ENCODE measurements at places on chromosomes 7 and 10. TPM values are rescaled to one million over a fixed set of nuclear protein-coding genes. Genes with fewer than 3 reads are reported as not detected.

Gene GAD2
- not detected for total RNA-seq

Gene TAS2R3
- total RNA-seq = 0.31 TPM

Gene TDRD1
- total RNA-seq = not detected

Gene NDUFB8
- 173 TPM for total RNA-seq

Gene TYW1B
- 3.6 TPM for total RNA-seq

Gene ZWINT
- 1.1 TPM for total RNA-seq

Gene CPVL
- 4.5 TPM for total RNA-seq

Gene FAM25C
- not detected for total RNA-seq

GRCh38 chr7:158646766-158647474, 57.7 kb downstream of the NCAPG2 start:
- H3K36me3 ChIP-seq = peaks cover 22% of the 10 kb centered on the region
- no peak overlapping the region for H3K27ac ChIP-seq
- H3K27me3 ChIP-seq = no peaks in the 10 kb centered on the region
- no peak overlapping the region for H3K4me3 ChIP-seq
- DNase-seq = no peak

DNA sequence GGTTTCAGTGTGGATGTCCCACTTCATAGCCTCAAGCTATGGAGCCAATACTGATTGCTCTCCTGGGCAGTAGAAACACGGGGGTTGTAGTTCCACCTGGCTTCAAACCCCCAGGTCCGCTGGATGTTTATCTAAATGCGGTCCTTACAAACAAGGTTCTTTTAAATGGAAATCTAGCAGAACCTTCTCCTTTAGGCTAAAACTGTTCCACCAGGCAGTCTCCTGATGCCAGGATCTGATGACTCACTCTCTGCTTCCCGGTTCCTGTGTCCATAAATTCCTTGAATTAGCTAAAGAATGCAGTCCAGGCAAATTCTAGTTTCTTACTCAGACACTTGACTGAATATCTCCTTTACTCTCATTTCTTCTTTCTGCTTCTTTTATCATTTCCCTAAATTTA, 108.4 kb upstream of the FAM3C start:
- H3K27ac ChIP-seq = no peak overlapping the region
- H3K27me3 ChIP-seq = no peaks in the 10 kb centered on the region
- DNase-seq = no peak
- H3K36me3 ChIP-seq = no peaks in the 10 kb centered on the region
- no peaks in the 10 kb centered on the region for H3K4me1 ChIP-seq

DNA sequence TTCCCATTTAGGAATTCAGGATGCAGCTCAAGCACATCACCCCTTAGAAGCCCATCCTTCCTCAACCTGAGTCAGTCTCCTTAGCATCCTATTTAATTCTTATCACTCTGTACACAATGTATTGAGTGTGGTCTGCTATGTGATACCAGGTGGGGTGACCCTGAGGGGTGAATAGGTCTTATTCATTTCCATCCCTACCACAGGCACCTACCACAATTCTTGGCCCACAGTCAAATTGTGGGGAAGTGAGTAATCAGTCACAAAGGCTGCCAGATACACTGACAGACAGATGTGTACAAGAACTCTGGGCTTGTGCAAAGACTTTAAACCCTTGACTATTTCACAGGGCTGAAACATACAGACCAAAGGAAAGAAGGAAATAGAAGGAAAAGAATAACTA, 560.5 kb downstream of the PARD3 start:
- no peaks in the 10 kb centered on the region for H3K4me1 ChIP-seq
- DNase-seq = no peak
- no peak overlapping the region for H3K4me3 ChIP-seq
- H3K27ac ChIP-seq = no peak overlapping the region
- H3K27me3 ChIP-seq = no peaks in the 10 kb centered on the region
- no peaks in the 10 kb centered on the region for H3K36me3 ChIP-seq

GRCh38 chr7:125465527-125465926, 535.9 kb upstream of the POT1 start:
- no peak for DNase-seq
- H3K27me3 ChIP-seq = no peaks in the 10 kb centered on the region
- H3K4me3 ChIP-seq = no peak overlapping the region
- H3K36me3 ChIP-seq = no peaks in the 10 kb centered on the region
- no peaks in the 10 kb centered on the region for H3K4me1 ChIP-seq

GRCh38 chr7:135599471-135599870, 41.8 kb downstream of the NUP205 start:
- no peaks in the 10 kb centered on the region for H3K27me3 ChIP-seq
- no peak overlapping the region for H3K4me3 ChIP-seq
- no peak overlapping the region for H3K27ac ChIP-seq
- peaks cover 66% of the 10 kb centered on the region for H3K36me3 ChIP-seq
- H3K4me1 ChIP-seq = no peaks in the 10 kb centered on the region

DNA sequence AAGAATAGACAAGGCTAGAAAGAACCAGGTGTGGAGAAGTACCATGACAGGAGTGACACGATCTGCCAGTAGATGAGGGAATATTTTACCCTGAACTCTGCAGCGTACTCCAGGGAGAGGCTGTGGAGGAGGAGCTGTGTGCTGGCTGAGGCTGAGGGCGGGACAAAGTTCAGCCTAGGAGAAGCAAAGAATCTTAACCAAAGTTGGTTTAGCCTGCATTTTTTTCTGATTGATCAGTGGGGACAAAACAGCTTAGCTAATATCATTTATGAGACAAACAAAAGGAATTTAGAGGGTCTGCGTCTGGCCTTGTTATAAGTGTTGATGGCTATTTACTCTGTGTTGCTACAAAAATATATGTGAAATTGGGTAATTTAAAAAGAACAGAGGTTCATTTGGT, 5.2 kb upstream of the NPSR1 start:
- no peak overlapping the region for H3K4me3 ChIP-seq
- no peak for DNase-seq
- no peaks in the 10 kb centered on the region for H3K27me3 ChIP-seq
- no peaks in the 10 kb centered on the region for H3K36me3 ChIP-seq
- H3K27ac ChIP-seq = no peak overlapping the region
- no peaks in the 10 kb centered on the region for H3K4me1 ChIP-seq

DNA sequence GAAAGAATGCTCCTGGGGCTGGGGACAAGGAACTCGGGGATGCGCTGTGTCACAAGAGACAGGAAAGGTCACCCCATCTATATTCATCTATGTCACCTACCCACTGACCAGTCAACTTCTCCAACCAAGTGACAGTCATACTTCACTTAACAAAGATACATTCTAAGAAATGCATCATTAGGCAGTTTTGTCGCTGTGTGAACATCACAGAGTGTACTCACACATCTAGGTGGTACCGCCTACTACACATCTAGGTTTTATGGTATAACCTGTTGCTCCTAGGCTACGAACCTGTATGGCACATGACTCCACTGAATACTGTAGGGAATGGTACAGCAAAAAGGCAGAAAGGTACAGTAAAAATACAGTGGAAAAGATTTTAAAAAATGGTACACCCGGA, 3.8 kb upstream of the ADAM12 start:
- peaks cover 11% of the 10 kb centered on the region for H3K4me1 ChIP-seq
- DNase-seq = no peak
- H3K27ac ChIP-seq = no peak overlapping the region
- no peaks in the 10 kb centered on the region for H3K36me3 ChIP-seq

DNA sequence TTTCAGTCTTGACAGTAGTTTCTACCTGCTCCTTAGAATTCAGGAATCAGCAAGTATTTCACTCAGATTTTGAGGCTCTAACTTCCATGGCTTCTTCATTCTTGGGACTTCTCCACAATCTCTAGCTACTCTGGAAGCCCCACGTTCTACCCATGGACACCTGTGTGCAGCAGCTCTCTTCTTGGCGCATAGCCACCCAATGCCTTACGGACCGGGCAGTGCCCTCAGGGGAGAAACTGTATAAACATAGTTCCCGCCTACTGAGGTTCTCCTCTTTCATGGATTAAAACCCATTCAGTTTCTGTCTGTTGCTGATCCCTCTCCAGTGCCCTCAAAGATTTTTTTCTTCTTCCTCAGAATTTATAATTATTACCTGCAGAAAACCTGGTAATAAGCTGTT, 177.1 kb downstream of the SORCS1 start:
- no peak overlapping the region for H3K4me3 ChIP-seq
- no peaks in the 10 kb centered on the region for H3K27me3 ChIP-seq
- H3K4me1 ChIP-seq = no peaks in the 10 kb centered on the region
- DNase-seq = no peak
- no peaks in the 10 kb centered on the region for H3K36me3 ChIP-seq

DNA sequence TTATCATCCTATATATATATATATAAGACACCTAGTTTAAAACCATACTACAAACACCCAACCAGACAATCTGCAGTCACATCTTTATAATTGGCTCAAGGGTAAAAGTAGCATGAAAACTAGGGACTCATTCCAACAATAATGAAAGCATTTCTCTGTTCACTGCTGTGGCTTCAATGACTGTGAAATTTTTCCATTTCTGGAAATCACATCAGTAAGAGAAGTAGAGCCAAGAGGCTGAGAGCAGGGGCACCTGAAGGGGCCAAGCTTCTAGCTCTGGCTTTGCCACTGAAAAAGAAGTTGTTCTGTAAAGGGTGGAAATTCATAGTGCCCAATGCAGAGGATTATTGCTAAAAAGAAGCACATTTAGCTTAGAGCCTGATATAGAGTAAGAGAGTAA, 158.6 kb upstream of the GLI3 start:
- no peak for DNase-seq
- H3K27ac ChIP-seq = no peak overlapping the region
- H3K4me1 ChIP-seq = no peaks in the 10 kb centered on the region
- H3K36me3 ChIP-seq = no peaks in the 10 kb centered on the region
- H3K4me3 ChIP-seq = no peak overlapping the region
